ENCODE measurements at places on chromosomes 7 and 10.

GRCh38 chr7:445563-446288, 73.9 kb downstream of the PDGFA start:
- H3K36me3 ChIP-seq: no peaks in the 10 kb centered on the region
- H3K4me3 ChIP-seq: no peak overlapping the region
- DNase-seq: no peak
- H3K27me3 ChIP-seq: no peaks in the 10 kb centered on the region
- no peak overlapping the region for H3K27ac ChIP-seq

DNA sequence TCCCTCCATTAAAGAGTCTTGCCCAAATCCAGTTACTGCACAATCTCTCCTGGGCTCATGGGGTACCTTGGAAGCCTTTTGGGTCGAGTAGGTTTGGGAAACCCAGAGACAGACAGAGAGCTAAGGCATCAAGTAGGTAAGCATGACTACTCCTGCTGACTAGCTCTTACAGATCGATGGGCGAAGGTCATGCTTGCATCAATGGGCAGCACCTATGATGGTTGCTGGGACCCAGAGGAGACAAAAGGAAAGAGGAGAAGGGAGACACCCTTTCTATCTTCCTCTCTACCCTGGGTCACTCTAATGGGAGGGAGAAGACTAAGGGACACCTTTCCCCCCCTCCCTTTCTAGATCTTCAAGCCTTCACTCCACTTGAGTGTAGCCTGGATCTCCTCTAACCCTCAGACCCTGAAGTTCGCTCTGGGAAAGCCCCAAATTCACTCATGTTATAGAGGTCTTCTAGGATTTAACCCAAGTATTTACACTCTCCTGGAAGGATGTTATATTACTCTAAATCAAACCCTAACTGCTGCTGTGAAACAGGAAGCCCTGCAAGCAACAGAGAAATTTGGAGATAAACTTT, 31.6 kb upstream of the ZNF746 start:
- no peak for DNase-seq
- no peak overlapping the region for H3K27ac ChIP-seq
- no peaks in the 10 kb centered on the region for H3K36me3 ChIP-seq
- H3K4me3 ChIP-seq: no peak overlapping the region
- H3K4me1 ChIP-seq: no peaks in the 10 kb centered on the region
- H3K27me3 ChIP-seq: no peaks in the 10 kb centered on the region

DNA sequence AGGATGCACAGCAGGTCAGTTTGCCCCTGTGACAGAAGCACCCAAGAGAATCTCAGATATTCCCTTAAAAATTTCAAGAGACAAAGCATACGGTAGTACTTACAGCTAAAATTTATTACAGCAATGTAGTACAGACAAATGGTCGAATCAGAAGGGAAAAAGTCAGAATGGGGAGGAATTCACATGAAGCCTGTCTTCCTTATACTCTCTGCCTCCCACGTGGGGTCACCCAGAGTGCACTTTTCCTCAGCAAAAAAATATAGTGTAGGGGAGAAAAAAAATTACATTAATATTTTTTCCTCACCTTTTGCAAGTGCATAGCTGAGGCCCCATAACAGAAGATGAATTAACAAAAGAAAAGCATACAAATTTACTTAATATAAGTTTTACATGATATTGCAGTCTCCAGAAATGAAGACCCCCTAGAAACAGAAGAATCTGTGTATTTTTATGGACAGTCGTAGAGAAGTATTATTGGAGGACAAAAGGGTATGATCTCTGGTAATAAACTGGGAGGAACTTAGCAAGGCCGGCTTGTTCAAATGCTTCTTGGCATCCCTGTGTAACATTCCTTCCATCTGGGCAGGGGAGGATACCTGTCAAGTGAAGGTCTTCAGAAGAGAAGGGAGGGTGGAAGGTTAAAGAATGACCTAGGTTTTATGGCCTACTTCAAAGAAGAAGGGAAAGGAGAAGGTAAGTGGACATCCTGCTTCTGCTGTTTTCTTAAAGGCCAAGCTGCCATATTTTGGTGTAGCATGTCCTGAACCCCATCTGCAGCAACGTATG, 270.6 kb upstream of the MAGI2 start:
- H3K36me3 ChIP-seq: no peaks in the 10 kb centered on the region
- H3K4me1 ChIP-seq: no peaks in the 10 kb centered on the region
- H3K27me3 ChIP-seq: no peaks in the 10 kb centered on the region

DNA sequence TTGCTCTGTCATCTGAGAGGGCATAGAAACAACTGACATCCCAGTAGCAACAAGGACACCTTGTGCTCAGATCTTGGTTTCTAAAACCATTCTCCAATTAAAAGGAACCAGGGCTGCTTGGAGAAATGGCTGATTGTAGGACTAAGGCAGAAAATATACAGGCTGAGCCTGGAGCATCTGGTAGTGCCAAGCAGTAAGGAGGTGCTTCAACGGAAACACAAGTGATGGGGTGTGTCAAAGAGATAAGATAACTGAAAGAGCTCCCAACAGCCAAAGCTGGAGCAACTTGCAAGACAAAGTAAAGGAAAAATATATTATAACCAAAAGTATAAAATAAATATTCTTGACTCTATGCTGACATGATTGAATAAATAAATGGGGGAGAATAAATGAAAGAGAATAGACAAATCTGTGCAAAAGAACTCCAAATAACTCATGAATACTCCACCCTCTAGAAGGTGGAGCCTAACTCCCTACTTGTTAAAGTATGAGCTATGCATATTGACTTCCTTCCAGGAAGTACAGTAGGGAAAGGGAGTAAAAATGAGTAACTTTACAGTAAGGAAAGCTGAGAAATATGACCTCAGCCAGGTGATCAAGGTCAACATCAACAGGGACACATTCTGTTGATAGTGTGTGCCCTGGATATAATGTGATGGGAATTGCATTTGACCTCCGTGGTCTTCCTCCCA, 162.4 kb downstream of the NOC3L start:
- H3K4me3 ChIP-seq: no peak overlapping the region
- no peak for DNase-seq
- no peak overlapping the region for H3K27ac ChIP-seq
- H3K36me3 ChIP-seq: no peaks in the 10 kb centered on the region
- no peaks in the 10 kb centered on the region for H3K4me1 ChIP-seq
- no peaks in the 10 kb centered on the region for H3K27me3 ChIP-seq

- no peak for DNase-seq
- H3K4me1 ChIP-seq: peaks cover 9% of the 10 kb centered on the region
- H3K27me3 ChIP-seq: no peaks in the 10 kb centered on the region
- H3K27ac ChIP-seq: no peak overlapping the region
Observed at GRCh38 chr7:28470344-28470743, 58.0 kb downstream of the CREB5 start.

GRCh38 chr7:70624500-70625103, 507.3 kb upstream of the GALNT17 start:
- H3K4me1 ChIP-seq: peaks cover 6% of the 10 kb centered on the region
- no peaks in the 10 kb centered on the region for H3K36me3 ChIP-seq
- H3K4me3 ChIP-seq: no peak overlapping the region
- DNase-seq: no peak

DNA sequence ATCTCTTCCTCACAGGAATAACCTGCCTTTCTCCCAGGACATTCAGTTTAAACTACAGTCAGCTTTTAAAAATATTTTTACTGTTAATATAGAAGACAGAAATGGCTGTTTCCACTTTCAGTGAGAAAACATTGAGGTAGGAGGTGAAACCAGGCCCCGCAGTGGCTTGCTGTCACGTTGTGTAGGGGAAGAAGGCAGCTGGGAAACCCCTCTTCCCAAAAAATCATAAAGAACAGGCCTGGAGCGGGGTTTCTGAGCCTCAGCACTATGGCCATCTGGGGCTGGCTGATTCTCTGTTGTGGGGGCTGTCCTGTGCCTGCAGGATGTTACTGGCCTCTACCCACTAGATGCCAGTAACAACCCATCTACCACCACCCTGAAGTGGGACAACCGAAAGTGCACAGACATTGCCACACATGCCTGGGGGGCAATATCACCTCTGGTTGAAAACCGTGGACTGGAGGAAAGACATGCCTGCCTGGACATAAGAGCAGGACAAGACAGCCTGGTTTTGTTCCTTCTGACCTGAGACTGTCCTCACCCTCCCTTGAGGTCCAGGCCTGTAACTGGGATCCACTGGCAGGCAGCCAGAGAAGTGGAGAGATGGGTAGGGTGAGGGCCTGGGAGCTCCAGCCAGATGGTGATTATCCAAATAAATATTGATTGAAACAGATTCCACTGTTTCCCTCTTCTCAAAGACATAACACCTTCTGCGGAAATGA, 43.9 kb downstream of the KCNH2 start:
- H3K4me1 ChIP-seq: no peaks in the 10 kb centered on the region
- no peaks in the 10 kb centered on the region for H3K27me3 ChIP-seq
- DNase-seq: no peak

GRCh38 chr10:70272925-70273316, 10.9 kb downstream of the NPFFR1 start:
- H3K4me1 ChIP-seq: no peaks in the 10 kb centered on the region
- no peak overlapping the region for H3K4me3 ChIP-seq
- DNase-seq: no peak
- peak overlapping the region; percentile 34 for H3K27ac ChIP-seq
- no peaks in the 10 kb centered on the region for H3K27me3 ChIP-seq
- H3K36me3 ChIP-seq: no peaks in the 10 kb centered on the region

DNA sequence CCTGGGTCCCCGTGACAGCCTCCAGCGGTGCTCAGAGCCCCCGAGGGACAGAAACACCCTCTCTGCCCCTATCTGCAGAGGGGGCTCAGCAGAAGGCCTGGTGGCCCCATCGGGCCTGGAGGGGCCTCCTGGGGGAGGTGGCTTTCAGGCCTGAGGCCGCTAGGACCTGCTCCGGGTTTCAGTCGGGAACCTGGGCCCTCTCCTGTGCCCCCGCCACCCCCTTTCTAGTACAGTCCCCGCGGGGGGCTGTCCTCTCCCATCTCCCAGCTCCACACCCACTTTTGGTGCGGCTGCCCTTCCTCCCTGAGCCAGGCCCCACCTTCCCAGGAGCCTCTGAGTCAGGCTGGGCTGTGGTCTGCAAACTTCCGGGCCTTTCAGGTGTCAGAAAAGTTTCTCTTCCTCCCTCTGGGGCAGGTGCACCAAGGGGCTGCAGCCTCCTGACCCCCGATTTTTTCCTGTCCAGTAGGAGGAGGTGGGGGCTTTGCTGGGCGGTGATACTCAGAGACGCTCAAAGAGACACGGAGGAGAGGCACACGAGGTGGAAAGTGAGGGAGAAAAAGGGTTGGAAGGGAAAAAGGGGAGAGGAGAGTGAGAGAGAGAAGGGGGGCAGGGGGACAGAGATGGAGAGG, 692 bp downstream of the CARD11 start:
- H3K4me1 ChIP-seq: no peaks in the 10 kb centered on the region
- no peak overlapping the region for H3K27ac ChIP-seq
- no peaks in the 10 kb centered on the region for H3K36me3 ChIP-seq
- DNase-seq: no peak
- H3K4me3 ChIP-seq: no peak overlapping the region

DNA sequence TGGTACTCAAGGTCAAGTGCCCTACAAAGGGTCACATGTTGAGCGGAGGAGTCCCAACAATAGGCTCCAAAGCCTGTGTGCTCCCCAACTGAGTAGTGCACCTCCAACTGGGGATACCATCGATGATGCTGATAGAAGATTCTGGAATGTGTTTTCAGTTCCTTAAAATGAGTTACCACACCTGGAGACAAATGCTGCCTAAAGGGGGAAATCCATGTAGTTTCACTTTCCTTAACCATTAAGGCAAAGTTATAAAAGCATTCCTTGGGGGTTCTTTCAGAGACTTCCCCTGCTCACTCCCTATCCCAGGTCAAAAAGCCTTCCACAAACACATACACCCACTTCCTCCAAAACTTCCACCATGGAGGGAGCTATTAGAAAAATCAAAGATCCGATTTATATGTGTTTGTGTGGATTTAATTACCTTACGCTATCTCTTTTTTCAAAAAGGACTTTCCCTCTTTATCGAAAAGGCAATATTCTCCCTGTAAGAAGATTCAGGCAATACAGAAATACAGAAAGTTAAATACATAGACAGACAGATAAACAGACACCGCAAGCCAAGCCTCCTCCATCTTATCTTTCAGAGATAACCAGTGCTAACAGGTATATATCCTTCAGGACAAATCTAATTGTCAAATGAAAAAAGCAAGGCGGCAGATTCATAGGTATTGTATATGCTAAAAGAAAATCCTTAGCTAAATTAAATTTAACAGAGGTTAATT, 135.9 kb upstream of the ASAH2 start:
- no peaks in the 10 kb centered on the region for H3K4me1 ChIP-seq
- no peak for DNase-seq
- H3K4me3 ChIP-seq: no peak overlapping the region
- H3K27me3 ChIP-seq: no peaks in the 10 kb centered on the region
- H3K27ac ChIP-seq: no peak overlapping the region

- H3K36me3 ChIP-seq: no peaks in the 10 kb centered on the region
- H3K27ac ChIP-seq: no peak overlapping the region
- H3K27me3 ChIP-seq: no peaks in the 10 kb centered on the region
- no peaks in the 10 kb centered on the region for H3K4me1 ChIP-seq
- DNase-seq: no peak
Observed at GRCh38 chr7:144057954-144058353, 9.2 kb downstream of the OR2A5 start.

DNA sequence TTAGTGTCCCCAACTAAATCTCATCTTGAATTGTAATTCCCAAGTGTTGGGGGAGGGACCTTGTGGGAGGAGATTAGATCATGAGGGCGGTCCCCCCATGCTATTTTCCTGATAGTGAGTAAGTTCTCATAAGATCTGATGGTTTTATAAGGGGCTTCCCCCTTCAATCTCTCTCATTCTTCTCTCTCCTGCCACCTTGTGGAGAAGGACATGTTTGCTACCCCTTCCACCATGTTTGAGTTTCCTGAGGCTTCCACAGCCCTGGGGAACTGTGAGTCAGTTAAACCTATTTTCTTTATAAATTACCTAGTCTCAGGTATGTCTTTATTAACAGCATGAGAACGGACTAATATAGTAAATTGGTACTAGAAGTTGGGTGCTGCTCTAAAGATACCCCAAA, 365.6 kb downstream of the ANKRD7 start:
- H3K4me1 ChIP-seq: no peaks in the 10 kb centered on the region
- no peak overlapping the region for H3K4me3 ChIP-seq
- no peak for DNase-seq
- no peaks in the 10 kb centered on the region for H3K36me3 ChIP-seq
- H3K27ac ChIP-seq: no peak overlapping the region
- no peaks in the 10 kb centered on the region for H3K27me3 ChIP-seq

DNA sequence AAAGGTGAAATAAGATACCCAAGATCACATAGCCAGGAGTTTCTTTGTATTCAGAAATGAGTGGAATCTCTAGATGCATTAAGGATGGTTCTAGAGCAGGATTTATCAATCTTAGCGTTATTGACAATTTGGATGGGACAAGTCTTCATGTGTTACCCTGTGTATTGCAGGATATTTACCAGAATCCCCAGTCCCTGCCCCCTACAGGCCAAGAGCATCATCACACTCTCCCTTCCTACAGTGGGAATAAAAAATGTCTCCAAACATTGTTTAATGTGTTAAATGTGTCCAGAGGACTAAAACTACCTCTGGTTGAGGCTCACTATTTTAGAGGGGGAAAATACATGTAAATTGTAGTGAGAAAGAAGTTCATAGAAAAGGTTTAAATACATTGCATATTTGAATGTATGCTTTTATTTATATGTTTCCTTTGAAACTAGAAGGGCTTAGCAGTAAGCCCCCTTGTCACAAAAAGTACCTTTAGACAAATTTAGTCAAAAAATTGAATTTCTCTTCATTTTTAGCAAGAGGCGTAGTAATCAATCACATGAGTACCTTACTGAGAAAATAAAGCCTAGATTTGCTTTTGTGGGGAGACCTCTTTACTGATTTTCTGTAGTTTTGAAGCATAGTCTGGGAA, 141.2 kb downstream of the MLLT10 start:
- no peaks in the 10 kb centered on the region for H3K36me3 ChIP-seq
- no peaks in the 10 kb centered on the region for H3K4me1 ChIP-seq
- DNase-seq: peak; percentile 11
- H3K27ac ChIP-seq: no peak overlapping the region

- H3K27ac ChIP-seq: no peak overlapping the region
- no peaks in the 10 kb centered on the region for H3K4me1 ChIP-seq
- no peak for DNase-seq
- H3K27me3 ChIP-seq: no peaks in the 10 kb centered on the region
Observed at GRCh38 chr10:77226853-77227565, 410.6 kb downstream of the KCNMA1 start.

All from tibial nerve (tissue), 4 donors.